ENCODE measurements at places on chromosomes 11 and 22.

GRCh38 chr22:46035742-46036557 lies 59.0 kb upstream of the WNT7B start:
- DNase-seq, result peak; percentile 92

DNA sequence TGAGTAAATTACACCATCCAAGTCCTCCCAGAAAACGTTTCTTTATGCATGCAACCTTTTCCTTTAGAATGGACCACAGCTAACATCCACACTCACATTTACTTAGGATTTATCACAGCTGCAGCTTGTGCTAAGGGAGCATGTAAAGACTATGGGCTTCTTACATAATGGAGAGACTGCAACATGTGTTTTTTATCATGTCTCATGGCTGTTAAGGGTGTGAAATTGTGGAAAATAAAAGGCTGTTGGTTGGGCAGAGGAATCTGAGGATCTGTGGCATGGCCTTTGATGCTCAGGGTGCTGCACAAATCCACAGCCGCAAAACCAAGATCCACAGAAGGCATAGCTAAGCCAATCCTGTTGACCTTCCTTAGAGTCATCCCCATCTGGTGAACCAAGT lies 112.0 kb upstream of the MTNR1B start:
- DNase-seq, result no peak

GRCh38 chr11:1772270-1773130 lies 8.8 kb upstream of the CTSD start:
- DNase-seq, result peak; percentile 91

DNA sequence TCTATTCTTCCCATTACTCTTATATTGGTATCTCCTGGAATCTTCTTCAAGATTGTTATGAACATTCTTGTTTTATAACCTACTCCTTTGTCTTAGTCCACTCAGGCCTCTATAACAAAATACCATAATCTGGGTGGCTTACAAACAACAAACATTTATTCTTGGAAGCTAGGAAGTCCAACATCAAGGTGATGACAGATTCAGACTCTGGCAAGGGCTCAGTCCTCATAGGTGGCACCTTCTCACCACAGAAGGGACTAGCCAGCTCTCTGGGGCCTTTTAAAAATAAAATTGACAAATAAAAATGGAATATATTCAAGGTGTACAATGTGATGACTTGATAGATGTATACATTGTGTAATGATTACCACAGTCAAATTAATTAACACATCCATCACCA lies 19.8 kb downstream of the DNHD1 start:
- no peak for DNase-seq

DNA sequence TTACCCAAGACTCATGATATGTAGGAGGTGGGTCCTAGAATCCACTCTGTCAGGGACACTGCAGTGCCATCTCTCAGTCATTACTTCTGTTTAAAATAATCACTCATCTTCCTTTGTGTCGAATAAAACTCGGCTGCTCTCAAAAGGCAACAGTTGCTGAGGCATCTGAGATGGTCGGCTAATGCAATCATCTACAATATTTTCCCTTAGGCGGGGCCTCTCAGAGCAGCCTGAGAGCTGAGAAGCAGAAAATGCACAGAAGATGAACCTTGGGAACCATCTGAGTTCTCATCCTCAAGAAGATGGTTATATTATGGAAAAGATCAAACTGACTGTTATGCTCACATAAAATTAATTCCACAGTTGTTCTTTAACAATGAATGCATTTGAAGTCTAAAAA lies 1518.2 kb upstream of the TENM4 start:
- DNase-seq, result no peak

DNA sequence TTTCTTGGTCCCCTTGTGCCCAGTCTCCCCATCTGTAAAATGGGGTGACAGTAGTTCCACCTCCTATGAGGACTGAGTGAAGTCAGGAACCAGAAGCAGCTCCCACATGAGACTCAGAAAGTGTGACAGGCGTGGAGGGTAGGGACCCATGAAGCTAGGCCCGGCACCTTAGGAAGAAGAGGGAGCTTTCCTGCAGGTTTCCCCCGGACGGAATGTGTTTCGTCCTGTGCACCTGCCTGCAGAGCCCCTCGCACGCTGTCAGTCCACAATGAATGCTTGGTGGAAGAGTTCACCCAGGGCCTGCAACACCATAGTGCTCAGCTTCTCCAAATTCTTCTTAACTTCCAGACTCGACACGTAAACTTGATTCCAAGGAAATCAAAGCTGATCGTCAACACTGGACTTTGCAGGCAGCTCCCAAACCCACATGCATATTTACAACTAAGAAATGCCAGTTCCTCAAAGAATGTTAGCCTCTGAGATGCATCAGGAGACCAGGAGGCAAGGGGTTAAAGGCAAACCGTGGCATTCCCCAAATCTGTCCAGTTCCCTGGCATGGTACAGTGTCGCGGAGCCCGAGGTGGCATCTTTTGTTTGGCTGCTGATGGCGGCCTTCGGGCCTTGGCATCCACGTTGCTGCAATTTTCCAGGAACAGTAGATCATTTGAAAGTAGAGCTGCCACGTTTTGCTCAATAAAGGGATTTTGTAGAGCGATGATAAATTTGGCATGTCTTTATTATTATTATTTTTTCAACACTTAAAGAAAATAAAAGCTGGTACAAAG lies 15.4 kb downstream of the LRP5 start:
- no peak for DNase-seq

DNA sequence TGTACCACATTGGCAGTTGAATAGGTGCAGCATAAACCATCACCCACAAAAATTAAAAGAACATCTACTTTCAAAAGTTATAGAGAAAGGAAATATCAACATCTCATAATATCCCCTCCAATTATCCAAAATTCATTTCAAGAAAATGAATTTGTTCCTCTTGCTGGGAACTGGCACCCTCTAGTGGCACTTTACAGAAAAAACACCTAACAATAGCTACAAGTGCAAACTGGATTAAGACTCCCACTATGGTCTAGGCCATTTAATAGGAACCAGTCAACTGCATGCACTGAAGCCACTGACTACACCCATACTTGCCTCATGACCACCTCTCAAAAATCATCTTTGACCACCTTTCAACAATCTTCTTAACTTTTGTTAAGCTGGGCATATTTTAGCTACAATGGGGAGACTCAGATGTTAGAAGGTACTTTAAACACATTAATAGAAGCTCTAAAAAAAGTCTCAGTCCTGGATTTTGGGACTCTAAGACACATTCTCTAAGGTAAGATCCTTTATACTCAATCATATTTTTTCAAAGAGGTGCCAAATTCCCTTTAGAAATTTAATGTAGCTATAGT lies 17.3 kb downstream of the TRAF6 start:
- DNase-seq, result no peak

DNA sequence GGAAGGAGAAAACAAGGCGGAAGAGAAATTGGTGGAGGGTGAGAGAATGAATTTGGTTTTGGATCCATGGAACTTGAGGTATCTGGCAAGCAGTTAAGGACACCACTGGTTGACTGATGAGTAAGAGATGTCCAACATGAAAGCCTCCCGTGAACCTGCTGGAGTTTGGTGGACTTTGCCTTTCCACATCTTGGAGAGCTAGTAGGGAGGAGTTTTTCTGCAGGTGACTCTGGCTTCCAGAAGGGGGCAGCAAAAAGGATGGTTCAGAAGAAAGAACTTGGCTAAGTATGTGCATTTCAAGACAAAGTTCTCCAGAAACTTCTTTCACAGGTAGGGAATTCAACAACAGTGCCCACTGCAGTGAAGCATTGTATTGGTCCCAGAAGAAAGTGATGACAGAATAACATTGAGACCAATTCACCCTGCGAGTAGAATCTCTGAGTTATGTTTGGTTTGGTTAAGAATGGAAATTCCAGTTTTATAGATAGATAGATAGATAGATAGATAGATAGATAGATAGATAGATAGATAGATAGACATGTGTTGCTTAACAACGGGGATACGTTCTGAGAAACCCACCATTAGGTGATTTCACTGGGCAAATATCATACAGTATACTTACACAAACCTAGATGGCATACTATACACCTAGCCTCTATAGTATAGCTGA lies 28.5 kb downstream of the DCDC1 start:
- DNase-seq, result no peak

DNA sequence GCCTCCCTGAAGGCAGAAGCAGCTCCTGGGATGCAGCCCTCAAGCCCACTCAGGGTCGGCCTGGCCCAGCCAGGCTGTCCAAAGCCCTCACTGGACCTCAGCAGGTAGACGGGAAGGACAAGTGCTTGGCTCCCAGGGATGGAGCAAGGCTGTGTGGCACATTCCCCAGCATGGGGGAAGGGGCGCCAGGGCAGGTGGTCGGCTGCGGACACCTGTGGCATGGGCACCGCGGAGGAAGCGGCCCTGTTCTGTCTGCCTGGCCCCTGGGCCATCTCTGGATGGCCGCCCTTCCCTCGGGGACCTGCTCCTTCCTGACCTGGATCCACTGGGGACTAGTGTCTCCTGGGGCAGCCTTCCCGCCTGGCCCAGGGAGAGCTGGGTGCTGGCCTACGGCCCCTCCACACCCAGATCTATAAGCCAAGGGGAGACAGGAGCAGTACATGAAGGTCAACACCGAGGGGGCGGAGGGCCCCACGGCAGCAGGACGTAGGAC lies 26.0 kb downstream of the CHID1 start:
- no peak for DNase-seq

GRCh38 chr22:39283322-39284141 lies 35.9 kb downstream of the RPL3 start:
- no peak for DNase-seq

All from kidney epithelial cell (primary cell).